ENCODE measurements at places on chromosomes 16 and 17.

DNA sequence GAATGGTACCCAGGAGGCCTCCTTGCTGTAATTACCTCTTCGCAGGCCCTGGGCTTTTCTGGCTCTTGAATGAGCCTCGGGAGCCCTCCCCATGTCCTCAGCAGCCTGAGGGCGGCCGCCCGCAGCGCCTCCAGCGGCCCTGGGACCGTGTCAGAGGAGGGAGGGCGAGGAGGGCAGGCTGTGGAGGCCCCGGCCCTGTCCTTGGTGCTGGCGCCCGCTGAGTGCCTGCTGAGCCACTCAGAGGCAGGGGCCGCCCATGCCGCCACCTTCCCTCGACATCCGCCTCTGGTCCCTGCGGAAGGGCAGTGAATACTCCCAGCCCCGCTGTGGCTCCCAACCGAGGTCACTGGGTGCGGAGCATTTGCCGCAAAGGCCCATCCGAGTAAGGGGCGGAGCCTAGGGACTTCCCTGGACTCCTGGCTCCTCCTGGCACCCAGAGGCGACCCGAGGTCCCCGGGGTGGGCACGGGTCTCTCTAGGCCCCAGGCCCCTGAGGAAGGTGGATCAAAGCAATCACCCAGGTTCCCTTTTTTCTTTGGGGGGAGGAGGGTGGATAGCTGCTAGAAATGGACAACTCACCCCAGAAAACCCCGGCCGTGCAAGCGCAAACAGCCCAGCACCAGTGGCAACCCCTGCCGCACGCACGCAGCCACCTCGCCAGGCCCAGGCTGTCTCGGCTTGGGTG is 2.8 kb downstream of the RBFOX3 start:
- peak; percentile 64 for DNase-seq

DNA sequence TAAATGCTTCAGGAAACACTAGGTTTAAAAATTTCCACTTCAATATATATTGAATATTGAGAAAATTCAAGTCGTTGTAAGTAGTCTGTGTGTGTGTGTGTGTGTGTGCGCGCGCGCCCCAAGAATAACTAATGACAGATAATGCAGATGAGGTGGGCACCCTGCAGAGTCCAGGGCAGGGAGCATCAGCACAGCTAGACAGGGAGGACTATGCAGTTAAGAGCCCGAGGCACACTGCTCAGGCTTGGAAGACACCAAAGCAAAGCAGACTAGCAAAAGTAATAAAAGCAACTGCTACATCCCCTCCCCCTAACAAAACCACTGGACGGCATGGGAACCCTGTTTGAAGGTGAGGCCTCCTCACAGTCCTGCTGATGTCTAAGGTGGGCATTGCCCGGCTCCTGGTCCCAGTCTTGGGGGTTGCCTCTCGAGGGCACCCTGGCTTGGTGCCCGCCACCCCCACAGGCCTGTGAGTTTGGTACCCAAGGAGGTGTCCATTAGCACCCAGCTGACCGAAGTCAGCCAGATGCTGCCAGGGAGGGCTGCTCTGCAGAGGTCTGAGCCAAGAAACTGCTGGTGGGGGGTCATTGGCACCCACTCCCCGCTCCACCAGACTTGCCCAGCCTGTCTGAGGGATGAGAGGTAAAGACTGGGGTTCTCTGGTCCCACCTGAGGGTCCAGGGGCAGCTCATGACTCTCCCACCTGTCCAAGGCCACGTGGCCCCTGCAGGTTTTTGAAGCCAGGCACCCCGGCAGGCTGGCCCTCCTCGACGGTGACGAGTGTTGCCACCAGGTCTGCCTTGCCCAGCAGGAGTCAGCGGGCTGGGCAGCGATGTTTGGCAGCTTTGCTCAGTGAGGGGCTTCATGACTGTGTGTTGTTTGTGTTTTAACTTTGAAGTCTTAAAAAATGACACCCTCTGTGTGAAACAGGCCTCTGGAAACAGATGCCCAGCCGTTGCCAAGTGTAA is 18.7 kb downstream of the LRRC75A start:
- DNase-seq, result no peak

GRCh38 chr16:20410121-20410723 is 888 bp downstream of the ACSM5 start:
- DNase-seq, result no peak

- peak; percentile 51 for DNase-seq
These were observed 77.2 kb upstream of the CLEC3A start for GRCh38 chr16:77945126-77945525.

DNA sequence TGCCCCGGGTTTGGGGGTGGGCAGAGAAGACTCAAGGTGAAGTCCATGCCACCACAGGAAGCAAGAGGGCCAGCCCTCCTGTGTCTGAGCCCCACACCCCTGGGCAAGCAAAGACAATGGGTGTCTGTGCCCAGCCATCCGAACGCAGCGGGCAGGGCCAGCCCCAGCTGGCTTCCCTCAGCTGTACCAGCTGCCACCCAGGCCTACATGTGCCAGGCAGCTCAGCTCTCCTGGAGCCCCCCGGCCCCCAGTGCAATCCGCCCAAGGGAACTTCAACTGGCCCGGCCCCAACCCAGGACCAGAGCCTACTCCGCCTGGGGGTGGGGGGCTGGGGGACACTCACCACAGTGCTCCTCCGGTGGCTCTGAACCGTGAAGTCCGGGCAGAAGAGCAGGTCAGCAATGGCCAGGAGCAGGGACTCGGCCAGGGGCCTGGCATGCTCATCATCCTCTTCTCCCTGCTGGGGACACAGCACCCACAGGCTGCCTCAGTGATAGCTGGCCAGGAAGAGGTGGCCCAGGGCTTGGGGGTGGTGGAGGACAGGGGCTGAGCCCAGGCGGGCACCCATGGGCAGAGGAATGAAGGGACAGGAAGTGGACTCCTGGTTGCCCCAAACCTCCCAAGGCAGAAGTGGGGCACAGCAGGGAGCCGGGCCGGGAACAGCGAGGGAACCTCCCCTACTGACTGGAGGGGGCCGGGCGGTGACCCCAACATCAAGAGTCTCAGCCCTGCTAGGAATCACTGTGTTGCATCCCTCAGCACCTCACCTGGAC is 9.8 kb downstream of the HID1 start:
- DNase-seq, result no peak

DNA sequence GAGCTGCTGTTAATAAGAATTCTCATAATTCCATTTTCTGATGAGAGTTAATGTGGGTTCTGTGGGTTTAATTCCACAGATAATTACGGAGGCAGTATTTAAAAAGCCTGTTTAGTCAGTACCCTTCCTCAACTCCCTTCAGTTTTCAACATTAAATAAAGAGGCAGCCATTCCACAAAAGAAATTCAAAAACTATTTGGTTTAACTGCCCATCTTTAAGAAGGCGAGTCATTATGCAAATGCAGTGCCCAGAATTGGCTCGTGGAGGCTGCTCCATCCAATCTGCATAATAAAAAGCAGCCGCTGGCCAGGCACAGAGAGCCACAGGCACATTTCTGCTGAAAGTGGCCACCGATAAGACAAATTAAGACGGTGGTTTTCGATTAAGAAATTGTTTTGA is 194.4 kb upstream of the TOX3 start:
- no peak for DNase-seq

GRCh38 chr16:65070831-65071432 is 50.9 kb downstream of the CDH11 start:
- peak; percentile 98 for DNase-seq

DNA sequence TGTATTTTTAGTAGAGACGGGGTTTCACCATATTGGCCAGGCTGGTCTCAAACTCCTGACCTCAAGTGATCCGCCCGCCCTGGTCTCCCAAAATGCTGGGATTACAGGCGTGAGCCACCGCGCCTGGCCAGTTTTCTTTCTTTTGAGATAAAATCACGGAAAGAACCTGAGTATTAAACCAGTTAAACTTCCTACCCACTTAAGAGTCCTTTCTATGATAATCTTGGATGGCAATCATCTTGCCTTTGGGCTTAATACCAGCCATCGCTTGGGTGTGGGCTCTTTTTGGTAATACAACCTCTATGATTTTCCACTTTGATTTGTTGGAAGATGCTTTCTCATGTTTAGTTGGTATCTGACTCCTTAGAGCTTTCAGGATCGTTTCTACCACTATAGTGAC is 24.0 kb downstream of the PITPNC1 start:
- DNase-seq, result no peak

- DNase-seq, result peak; percentile 50
These were observed 9.1 kb downstream of the UNC13D start for GRCh38 chr17:75834928-75835653.

DNA sequence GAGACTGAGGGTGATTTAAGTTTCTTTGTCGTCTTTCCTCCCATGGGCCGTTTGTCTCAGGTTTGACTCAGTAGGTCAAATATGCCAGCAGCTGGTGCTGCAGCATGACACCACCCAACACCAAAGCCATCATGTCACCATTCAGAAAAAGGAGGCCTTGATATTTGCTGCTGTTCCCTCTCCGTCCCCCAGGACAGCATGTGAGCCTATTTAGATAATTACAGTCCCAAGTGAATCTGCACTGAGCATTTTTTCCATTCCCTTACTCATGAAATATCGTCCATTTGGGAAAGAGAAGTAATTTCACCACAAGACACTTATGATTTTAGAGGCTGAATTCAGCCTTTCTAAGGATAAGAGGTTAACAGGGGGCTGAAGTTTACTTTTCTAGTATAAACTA is 62.2 kb upstream of the ADORA2B start:
- peak; percentile 26 for DNase-seq

DNA sequence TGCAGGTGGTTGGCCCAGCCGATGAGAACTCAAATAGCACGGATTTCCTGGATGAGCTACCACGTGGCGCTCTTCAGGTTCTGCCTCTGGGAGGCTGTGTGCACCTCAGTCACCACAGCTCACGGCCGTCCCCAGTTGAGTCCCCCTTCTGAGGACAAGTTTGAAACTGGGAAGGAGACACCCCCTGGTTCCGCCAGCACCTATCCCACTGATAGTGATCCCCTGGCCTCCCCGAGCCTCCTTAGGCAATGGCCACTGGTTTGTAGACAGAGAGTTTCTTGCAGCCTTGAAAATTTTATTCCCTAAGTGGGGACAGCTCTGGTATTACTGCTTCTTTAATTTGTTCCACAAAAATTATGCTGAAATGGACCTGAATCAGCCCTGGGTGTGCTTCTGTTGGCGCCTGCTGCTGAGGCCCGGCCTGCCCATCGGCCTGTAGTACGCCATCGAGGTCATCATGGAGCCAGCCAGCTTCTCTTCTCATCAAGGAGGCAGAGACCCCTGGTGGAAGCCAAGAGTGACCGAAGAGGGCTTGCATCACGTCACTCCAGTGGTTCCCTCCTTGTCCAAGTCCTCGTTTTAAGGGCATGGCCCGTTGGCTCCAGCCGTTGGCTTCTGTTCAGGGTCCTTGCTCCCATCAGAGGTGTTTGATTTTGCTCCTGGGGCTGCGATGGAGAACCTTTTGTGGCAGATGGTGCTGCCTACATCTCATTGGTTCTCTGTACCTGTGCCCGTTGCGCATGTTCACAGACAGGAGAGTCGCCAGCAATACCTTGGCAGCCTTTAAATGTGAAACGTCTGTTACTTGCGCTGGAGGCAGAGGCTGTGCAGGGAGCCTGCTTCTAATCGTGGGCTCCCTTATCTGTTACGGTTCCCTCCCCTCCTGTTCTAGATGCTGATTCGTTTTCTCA is 9.3 kb downstream of the SMCR8 start:
- no peak for DNase-seq

DNA sequence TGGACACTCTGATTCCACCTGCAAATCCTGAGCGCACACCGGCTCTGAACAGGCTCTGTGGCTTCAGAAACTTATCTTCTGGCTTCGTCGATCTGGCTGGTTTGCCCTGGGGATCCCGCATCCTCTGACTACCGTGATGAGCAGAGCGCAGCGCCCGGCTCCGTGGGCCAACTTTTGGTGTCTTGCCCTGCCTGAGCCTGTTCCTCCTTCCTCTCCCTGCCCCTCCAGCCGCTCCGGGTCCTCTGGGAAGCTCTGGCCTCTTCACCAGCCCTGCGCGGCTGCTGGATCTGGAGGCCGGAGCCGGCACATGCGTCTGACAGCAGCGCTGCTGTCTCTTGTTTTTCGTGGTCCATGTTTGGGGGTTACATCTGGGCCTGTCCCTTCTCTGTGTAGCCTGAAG is 65.6 kb downstream of the JPH3 start:
- no peak for DNase-seq

DNA sequence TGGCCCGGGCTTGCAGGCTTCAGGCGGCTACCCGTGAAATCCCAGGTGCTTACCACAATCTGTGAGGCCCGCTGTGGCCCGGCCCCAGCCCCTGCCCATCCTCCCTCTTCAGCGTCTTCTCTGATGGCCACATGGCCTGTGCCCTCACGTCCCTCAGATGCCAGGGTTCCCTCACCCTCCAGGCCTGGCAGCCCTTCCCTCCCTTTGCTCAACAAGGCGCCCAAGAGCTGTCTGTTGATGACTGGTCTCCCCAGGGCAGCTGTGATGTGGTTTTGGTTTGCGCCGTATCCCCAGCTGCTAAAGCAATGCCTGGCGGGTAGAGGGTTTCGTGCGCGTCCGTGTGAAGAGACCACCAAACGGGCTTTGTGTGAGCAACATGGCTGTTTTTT is 35.1 kb downstream of the PMM2 start:
- DNase-seq, result no peak

DNA sequence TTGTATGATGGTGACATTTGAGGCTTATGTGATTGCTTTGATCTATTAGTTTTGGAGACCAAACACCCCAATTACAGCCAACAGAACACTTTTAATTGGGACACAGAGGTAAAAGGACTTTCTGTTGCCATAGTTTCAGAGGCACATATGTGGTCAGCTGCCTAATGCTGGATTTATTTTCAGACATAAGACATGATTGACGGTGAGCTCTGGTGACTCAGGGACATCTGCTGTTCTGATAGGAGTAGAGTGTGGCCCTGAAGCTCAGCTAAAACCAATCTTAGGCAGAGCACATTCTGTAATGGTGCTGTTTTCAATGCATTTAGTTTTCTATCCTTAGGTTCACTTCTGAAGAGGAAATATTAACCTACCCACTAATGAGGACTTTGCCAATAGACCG is 247.1 kb downstream of the UTP18 start:
- no peak for DNase-seq

DNA sequence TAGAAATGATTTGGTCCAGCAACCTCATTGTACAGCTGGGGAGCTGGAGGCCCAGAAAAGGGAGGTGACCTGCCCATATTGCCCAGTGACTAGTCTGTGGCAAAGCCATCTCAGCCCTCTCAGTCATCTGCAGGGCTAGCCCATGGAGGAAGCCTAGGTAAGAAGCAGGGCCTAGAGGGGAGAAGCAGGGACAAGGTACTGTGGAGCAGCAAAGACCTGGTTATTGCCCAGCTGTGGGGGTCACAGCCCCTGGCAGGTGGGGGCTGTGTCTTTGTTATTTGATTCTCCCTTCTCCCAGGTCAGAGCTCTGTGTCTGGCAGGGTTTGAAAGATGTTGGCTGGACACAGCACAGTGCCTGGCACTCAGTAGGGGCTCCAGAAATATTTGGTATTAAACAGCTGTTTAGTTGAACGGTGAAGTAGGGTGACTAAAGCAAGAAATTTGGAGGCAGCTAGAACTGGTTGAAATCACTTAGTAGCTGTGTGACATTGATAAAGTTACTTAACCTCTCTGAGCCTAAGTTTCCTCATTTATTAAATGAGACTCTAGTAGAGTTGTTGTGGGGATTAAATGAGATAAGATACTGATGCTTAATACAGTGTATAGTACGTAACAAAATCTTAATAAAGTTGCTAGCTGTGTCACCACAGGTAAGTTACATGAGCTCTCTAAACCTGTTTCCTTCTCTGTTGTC is 17.3 kb downstream of the CCR7 start:
- no peak for DNase-seq

- DNase-seq, result no peak
These were observed 16.6 kb downstream of the TUBD1 start for GRCh38 chr17:59876107-59876506.

Measured in GM23248 (cell line).